ENCODE measurements at places on chromosomes 4 and X.

DNA sequence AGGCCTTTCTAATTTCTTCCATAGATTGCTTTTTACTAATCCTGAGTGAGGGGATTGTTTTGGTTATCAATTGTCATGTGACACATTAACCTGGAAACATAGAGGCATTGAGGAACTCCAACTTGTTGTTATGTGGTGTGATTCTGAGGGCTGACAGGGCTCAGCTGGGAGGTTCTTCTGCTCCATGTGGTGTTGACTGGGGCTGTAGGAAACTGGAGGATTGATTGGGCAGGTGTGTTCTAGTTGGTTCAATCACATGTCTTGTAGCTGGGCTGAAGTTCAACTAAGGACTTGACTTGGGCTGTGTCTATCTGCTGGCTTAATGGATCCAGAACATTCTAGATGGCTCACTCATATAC lies 10.8 kb upstream of the CRLF2 start:
- no peaks in the 10 kb centered on the region for H3K27me3 ChIP-seq
- H3K4me3 ChIP-seq, result no peak overlapping the region
- H3K4me1 ChIP-seq, result no peaks in the 10 kb centered on the region
- no peak for DNase-seq
- no peaks in the 10 kb centered on the region for H3K36me3 ChIP-seq
- H3K27ac ChIP-seq, result no peak overlapping the region

DNA sequence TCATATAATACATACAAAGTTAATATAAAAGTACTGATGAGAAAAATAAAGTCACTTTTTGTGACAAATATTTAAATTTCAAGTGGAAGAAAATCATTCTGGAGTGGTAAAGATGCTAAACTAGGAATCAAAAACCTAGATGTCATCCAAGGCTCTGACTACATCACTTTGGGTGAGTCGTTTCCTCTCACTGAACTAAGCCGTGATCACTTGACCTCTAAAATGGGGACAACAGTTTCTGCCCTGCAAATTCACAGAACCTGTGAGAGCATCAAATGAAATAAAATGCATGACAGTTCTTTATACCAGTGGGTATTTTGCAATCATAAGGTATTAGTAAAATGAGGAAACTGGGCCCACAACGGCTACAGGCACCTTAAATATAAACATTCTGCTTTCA lies 63.8 kb downstream of the PRDM5 start:
- H3K27ac ChIP-seq, result no peak overlapping the region
- H3K36me3 ChIP-seq, result no peaks in the 10 kb centered on the region
- no peak for DNase-seq
- H3K4me3 ChIP-seq, result no peak overlapping the region
- H3K27me3 ChIP-seq, result no peaks in the 10 kb centered on the region

- H3K27me3 ChIP-seq, result no peaks in the 10 kb centered on the region
- H3K36me3 ChIP-seq, result no peaks in the 10 kb centered on the region
- DNase-seq, result no peak
- H3K27ac ChIP-seq, result no peak overlapping the region
- no peak overlapping the region for H3K4me3 ChIP-seq
Observed at GRCh38 chr4:13289391-13289790, 194.7 kb downstream of the RAB28 start.

GRCh38 chr4:123300222-123301039 lies 96.2 kb upstream of the SPRY1 start:
- peaks cover 25% of the 10 kb centered on the region for H3K4me1 ChIP-seq
- H3K27me3 ChIP-seq, result no peaks in the 10 kb centered on the region
- H3K27ac ChIP-seq, result no peak overlapping the region
- H3K4me3 ChIP-seq, result no peak overlapping the region
- no peak for DNase-seq
- peaks cover 3% of the 10 kb centered on the region for H3K36me3 ChIP-seq

GRCh38 chr4:132313852-132314251 lies 835.2 kb upstream of the PCDH10 start:
- H3K27me3 ChIP-seq, result no peaks in the 10 kb centered on the region
- no peaks in the 10 kb centered on the region for H3K4me1 ChIP-seq
- DNase-seq, result no peak
- no peak overlapping the region for H3K4me3 ChIP-seq
- no peaks in the 10 kb centered on the region for H3K36me3 ChIP-seq

DNA sequence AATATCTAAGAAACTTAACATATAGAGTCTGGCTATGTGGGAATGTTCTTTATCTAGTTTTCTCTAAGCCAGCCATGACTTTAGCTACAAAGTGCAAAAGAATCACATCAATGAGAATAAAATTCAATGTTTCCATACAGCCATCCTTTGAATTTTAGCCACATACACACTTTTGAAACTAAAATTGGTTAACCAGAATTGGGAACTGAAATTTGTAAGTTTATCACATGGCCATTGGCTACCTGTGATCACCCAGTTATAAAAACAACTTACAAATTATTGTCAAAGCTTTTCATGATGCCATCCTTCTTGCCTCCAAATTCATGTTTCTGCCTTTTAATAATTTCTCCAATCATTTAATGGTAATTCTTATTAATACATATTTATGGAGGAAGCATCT lies 49.9 kb downstream of the PAK3 start:
- H3K4me3 ChIP-seq, result no peak overlapping the region
- H3K27me3 ChIP-seq, result peaks cover 9% of the 10 kb centered on the region
- no peak for DNase-seq
- no peak overlapping the region for H3K27ac ChIP-seq
- H3K4me1 ChIP-seq, result no peaks in the 10 kb centered on the region

- no peaks in the 10 kb centered on the region for H3K4me1 ChIP-seq
- no peaks in the 10 kb centered on the region for H3K27me3 ChIP-seq
- no peaks in the 10 kb centered on the region for H3K36me3 ChIP-seq
- H3K27ac ChIP-seq, result no peak overlapping the region
- no peak for DNase-seq
Observed at GRCh38 chr4:37236165-37236564, 8.4 kb upstream of the NWD2 start.

GRCh38 chr4:15159477-15160019 lies 157.3 kb downstream of the CPEB2 start:
- H3K27ac ChIP-seq, result no peak overlapping the region
- DNase-seq, result no peak
- H3K4me3 ChIP-seq, result no peak overlapping the region
- no peaks in the 10 kb centered on the region for H3K4me1 ChIP-seq
- no peaks in the 10 kb centered on the region for H3K36me3 ChIP-seq

DNA sequence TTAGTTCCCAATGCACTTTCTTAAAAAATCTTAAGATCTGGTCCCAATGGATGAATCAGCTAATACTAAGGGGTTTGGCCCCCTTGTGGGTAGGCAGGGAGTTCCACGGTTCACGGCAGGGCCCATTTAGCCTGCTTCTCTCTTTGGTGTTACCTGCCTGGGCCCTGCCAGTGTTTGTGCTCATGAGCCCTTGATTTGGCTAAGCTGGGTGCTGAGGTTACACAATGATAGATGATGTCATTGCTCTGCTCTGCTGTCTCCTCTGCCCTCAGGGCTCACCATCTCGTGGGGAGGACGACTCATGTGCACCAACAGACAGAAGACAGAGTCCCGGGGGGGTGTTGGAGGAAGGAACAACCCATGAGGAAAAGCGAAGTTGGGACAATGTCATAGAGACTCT lies 24.4 kb downstream of the RTL5 start:
- peaks cover 13% of the 10 kb centered on the region for H3K36me3 ChIP-seq
- peaks cover 36% of the 10 kb centered on the region for H3K4me1 ChIP-seq
- DNase-seq, result no peak
- no peaks in the 10 kb centered on the region for H3K27me3 ChIP-seq
- peak overlapping the region; percentile 88 for H3K27ac ChIP-seq

DNA sequence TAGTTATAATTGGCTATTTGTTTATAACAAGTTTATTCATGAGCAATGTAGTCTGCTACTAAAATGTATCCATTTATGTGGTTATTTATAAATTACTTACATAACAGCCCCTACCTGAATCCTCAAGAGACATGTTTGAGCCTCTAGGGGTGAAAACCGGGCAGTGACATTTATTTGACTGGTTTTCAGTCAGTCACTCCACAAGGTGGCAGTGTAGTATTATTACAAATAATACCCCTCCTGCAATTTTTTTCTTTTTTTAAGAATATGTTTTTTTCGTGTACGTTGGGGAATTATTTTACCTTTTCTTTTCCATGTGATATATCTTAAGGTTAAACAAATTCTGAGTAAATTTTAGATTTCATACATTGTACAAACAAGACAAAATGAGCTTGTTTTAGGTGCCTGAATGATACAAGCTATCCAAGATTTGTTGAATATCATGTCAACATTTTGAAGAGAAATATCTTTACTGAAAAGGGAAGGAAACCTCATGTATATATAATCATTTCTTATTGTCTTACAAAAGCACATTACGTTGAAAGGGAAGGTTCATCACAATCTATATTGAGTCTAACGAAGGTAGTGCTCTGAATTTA lies 598.7 kb upstream of the TECRL start:
- no peak overlapping the region for H3K27ac ChIP-seq
- H3K36me3 ChIP-seq, result no peaks in the 10 kb centered on the region
- no peak for DNase-seq
- no peak overlapping the region for H3K4me3 ChIP-seq
- no peaks in the 10 kb centered on the region for H3K27me3 ChIP-seq
- no peaks in the 10 kb centered on the region for H3K4me1 ChIP-seq

DNA sequence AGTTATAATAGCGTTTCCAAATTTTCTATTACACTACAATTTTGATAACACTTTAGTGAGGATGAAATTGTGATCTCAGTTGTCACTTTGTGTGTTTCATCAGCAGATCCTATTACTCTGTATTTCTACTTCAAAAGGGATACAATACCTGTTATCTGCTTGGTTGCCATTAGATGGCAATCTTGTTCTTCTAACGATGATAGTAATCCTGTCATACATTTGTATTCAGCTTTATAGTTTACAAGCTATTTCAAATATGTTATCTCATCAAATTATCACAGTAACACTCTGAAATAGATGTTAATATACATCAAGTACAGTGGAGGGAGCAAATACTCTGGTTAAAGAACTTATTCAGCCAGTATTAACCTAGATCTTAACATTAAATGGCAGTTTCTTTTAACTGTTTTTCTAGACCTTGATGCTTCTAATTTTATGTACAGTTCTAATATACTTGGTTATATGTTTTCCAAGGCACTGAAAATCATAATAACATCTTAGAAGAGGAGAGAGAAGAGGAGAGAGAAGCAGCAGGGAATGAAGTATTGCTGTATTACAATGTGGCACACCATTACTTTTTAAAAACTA lies 292.0 kb downstream of the CCSER1 start:
- no peak for DNase-seq
- H3K4me3 ChIP-seq, result no peak overlapping the region
- H3K27ac ChIP-seq, result no peak overlapping the region
- H3K36me3 ChIP-seq, result peaks cover 3% of the 10 kb centered on the region

DNA sequence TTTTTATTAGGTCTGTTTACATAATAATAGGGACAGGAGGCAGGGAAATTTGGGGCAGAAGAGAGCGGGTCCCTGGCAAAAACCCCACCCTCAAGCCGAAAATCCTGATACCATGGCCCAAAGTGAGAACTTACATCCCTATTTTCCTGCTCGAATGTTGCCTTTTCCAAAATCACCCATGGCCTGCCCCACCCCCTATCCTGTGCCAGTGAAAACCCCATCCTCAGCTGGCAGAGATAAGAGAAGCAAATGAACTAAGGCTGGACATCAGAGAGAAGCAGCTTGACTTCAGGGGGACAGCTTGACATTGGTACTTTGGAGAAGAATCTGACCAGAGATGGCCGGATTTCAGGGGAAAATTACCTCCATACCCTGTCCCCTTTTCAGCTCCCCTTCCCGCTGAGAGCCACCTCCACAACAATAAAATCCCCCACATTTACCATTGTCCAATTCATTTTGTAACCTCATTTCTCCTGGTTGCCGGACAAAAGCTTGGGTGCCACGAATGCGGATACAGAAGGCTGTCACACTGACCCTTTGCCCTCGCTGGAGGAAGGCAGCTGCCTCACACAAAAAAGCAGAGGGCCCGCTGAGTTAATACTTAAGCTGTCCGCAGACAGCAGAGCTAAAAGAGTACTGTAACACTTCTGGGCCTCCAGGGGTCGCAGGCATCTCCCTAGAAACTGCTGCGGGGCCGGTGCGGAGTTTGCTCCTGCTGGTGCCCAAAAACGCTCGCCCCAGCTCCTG lies 196.2 kb downstream of the SNCA start:
- peaks cover 19% of the 10 kb centered on the region for H3K27me3 ChIP-seq
- H3K4me3 ChIP-seq, result no peak overlapping the region
- DNase-seq, result no peak
- H3K27ac ChIP-seq, result no peak overlapping the region

- DNase-seq, result no peak
- peaks cover 4% of the 10 kb centered on the region for H3K4me1 ChIP-seq
- H3K36me3 ChIP-seq, result no peaks in the 10 kb centered on the region
- H3K27ac ChIP-seq, result no peak overlapping the region
- peaks cover 24% of the 10 kb centered on the region for H3K27me3 ChIP-seq
Observed at GRCh38 chr4:186158021-186158813, 33.1 kb upstream of the CYP4V2 start.

GRCh38 chrX:135974279-135974856 lies 580 bp upstream of the MMGT1 start:
- peaks cover 37% of the 10 kb centered on the region for H3K4me1 ChIP-seq
- H3K4me3 ChIP-seq, result peak overlapping the region; percentile 76
- H3K36me3 ChIP-seq, result peaks cover 10% of the 10 kb centered on the region
- DNase-seq, result peak; percentile 17

- H3K4me3 ChIP-seq, result no peak overlapping the region
- no peaks in the 10 kb centered on the region for H3K27me3 ChIP-seq
- no peak overlapping the region for H3K27ac ChIP-seq
Observed at GRCh38 chr4:107269175-107269574, 233.1 kb upstream of the DKK2 start.

GRCh38 chr4:56535915-56536314 lies 30.3 kb downstream of the ARL9 start:
- no peak overlapping the region for H3K27ac ChIP-seq
- no peaks in the 10 kb centered on the region for H3K4me1 ChIP-seq
- no peak for DNase-seq
- H3K36me3 ChIP-seq, result no peaks in the 10 kb centered on the region

DNA sequence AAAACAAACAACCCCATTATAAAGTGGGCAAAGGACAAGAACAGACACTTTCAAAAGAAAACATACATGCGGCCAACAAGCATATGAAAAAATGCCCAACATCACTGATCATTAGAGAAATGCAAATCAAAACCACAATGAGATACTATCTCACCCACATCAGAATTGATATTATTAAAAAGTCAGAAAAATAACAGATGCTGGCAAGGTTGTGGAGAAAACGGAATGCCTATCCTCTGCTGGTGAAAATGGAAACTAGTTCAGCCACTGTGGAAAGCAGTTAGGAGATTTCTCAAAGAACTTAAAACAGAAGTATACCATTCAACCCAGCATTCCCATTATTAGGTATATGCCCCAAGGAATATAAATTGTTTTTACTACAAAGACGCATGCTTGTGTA lies 112.5 kb downstream of the JADE1 start:
- peaks cover 3% of the 10 kb centered on the region for H3K36me3 ChIP-seq
- peaks cover 37% of the 10 kb centered on the region for H3K4me1 ChIP-seq
- no peak overlapping the region for H3K27ac ChIP-seq
- no peaks in the 10 kb centered on the region for H3K27me3 ChIP-seq
- DNase-seq, result no peak
- H3K4me3 ChIP-seq, result no peak overlapping the region

Data from central memory CD8-positive, alpha-beta T cell (primary cell).